CD4-positive, alpha-beta T cell (primary cell): ENCODE measurements at places on chromosomes 3 and 15. TPM values are rescaled to one million over a fixed set of nuclear protein-coding genes. Genes with fewer than 3 reads are reported as not detected.

DNA sequence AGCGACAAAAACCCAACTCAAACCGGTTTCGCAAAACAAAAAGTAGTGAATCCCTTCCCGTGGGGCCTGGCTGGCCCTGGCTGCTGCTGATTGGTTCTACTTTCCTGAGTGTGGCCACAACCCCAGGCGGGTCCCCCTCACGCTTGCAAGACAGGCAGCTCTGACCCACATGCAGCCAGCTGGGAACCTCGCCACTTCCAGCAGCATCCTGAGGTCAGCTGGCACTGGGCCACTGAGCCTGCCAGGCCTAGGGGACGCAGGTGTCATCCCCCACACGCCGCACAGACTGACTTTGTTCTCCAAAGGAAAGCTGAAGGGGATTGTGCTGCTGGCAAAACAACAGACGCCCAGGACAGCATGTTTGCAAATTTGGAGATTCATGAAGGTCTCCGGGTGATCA is 111.1 kb downstream of the TPRA1 start:
- H3K4me3 ChIP-seq: no peak overlapping the region
- DNase-seq: no peak
- peaks cover 6% of the 10 kb centered on the region for H3K27me3 ChIP-seq
- H3K27ac ChIP-seq: no peak overlapping the region
- no peaks in the 10 kb centered on the region for H3K36me3 ChIP-seq
- peaks cover 2% of the 10 kb centered on the region for H3K4me1 ChIP-seq

GRCh38 chr3:106421909-106422308 is 553.1 kb upstream of the CBLB start:
- no peaks in the 10 kb centered on the region for H3K27me3 ChIP-seq
- no peaks in the 10 kb centered on the region for H3K36me3 ChIP-seq
- H3K4me1 ChIP-seq: no peaks in the 10 kb centered on the region
- DNase-seq: no peak
- no peak overlapping the region for H3K27ac ChIP-seq

DNA sequence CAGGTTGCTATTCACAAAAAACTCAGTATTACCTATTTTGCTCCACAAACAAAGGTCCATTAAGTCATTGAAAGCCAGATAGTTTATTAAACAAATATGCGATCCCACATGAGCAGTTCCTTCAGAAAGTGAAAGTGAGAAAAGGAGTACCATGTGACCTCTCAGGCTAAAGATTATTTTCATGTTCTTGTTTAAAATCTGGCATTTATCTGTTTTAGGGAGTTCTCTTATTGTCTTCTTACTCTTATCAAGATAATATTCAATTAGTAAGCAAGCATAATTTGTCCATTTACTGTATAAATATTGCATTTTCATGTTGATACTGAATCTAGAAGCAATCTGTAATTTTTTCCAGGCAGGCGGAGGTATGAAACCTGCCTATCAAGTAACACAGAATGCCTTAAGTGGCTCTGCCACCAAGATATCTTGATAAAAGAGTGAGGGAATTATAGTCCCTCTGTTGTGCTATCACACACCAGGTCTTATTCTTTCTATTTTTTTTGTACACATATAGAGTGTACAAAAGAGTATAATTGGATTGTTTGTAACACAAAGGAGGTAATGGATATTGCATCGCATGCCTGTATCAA is 20.1 kb upstream of the PLSCR5 start:
- no peak for DNase-seq
- H3K27me3 ChIP-seq: no peaks in the 10 kb centered on the region
- no peaks in the 10 kb centered on the region for H3K36me3 ChIP-seq
- H3K27ac ChIP-seq: no peak overlapping the region
- no peaks in the 10 kb centered on the region for H3K4me1 ChIP-seq
- H3K4me3 ChIP-seq: no peak overlapping the region

- no peaks in the 10 kb centered on the region for H3K4me1 ChIP-seq
These were observed 41.3 kb upstream of the ZBED2 start for GRCh38 chr3:111636366-111636885.

Gene MRPS22
- total RNA-seq: 42.6 TPM

Gene RYR3
- total RNA-seq: not detected
